Effector CD8-positive, alpha-beta T cell (primary cell): ENCODE measurements at places on chromosomes 2 and 18.
A peak's percentile ranks its signal among the peaks of the same experiment; 100 is the strongest.

DNA sequence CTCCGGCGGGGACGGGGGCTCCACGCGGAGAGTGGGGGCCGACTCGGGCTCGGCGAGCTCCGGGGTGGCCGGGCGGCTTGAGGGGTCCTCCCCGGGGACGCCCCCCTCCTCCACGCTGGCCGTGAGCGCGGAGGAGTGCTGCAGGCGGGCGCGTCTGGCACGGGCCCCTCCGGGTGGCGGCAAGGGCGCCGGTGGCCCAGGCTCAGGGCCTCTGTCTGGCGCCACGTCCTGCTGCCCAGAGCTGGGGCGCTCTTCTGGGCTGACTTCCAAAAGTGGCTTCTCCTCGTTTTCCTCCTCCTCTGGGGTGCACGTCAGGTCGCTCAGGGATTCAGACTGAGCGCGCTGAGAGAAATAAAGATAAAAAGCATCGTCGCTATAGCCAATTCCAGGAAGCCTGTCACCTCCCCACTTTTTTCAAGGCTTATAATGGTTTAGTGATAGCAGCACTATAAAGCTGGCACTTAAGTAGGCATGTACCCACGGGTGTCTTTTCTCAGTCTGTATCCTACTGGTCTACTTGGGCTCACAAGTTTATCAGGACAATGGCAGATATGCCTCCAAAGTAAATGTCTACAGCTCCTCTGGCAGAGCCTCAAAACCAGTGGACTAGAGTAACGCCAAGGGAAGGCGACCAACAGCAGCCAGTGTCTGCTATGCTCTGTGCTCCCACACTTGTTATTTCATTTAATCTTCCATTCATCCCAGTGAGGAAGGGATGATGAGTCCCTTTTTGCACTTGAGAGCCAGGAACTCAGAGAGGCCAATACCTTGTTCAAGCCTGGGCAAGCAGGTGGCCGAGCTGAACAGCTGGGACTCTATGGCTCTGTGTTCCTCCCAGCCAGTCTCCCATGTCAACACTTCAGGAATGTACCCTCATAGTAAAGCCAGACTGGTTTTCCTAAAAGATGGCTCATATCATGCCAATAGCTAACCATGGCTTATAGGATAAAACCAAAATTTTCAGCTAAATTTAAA is 92.6 kb upstream of the MGAT4A start:
- DNase-seq: no peak

DNA sequence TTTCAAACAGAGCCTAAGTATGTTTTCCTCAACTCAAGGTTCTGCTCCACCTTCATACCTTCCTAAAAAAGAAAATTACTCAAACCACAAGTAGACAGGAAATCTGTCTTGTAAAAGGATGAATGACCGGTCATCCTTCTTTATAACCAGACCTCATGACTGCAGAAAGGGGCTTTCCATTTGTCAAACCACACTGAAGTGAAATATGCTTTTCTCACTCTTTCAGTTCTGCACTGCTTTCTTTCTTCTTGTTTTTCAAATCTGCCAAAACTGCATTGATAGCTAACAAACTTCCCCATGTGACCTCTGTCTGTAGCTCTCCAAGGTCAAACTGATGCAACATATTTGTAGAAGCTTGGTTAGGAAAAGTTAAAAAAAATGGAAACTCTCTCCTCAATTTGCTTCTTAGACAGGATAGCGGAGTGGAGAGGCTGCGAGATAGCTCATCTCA is 308.9 kb upstream of the CCDC68 start:
- no peak for DNase-seq

GRCh38 chr2:172248785-172249187 is 146.1 kb upstream of the DLX2 start:
- DNase-seq: no peak

- no peak for DNase-seq
Observed at GRCh38 chr2:136239079-136239685, 121.2 kb upstream of the CXCR4 start.

DNA sequence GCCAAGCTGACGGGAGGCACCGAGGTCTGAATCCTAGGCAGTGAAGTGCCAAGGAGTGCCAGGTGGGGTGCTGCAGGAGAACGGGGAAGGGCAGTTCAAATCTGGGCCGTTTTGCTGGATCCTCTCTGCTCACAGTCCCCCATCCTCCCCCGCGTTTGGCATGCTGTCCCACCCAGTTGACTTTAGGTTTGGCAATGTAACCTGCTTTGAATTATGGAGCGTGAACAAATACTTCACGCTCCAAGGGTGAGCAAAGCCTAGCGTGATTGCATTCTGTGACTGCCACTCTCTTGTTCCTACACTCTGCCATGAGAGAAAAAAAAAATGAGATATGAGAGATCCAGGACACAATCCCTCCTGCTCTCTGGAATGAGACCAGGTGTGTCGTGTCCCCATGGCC is 381.9 kb downstream of the ZNF516 start:
- DNase-seq: no peak

DNA sequence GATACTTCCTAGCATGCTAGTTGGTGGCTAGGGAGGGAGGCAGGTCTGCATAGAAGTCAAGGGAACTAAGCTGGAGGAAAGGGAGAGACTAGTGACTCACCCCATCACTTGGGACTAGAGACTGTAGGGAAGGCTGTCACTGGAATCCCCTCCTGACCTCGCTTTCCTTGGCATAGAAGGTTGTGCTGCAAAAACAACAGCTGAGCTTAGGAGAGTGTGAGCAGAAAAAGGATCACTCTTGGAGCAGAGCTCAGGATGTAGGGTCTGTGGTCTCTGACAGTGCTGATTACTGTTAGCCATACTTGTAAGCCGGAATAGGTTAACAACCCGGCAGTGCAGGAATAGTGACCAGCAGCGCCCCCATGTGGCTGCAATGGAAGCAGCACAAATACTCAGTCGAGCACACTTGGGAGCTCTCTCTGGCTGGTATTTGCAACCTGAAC is 66.9 kb upstream of the SMAD2 start:
- DNase-seq: peak; percentile 2

DNA sequence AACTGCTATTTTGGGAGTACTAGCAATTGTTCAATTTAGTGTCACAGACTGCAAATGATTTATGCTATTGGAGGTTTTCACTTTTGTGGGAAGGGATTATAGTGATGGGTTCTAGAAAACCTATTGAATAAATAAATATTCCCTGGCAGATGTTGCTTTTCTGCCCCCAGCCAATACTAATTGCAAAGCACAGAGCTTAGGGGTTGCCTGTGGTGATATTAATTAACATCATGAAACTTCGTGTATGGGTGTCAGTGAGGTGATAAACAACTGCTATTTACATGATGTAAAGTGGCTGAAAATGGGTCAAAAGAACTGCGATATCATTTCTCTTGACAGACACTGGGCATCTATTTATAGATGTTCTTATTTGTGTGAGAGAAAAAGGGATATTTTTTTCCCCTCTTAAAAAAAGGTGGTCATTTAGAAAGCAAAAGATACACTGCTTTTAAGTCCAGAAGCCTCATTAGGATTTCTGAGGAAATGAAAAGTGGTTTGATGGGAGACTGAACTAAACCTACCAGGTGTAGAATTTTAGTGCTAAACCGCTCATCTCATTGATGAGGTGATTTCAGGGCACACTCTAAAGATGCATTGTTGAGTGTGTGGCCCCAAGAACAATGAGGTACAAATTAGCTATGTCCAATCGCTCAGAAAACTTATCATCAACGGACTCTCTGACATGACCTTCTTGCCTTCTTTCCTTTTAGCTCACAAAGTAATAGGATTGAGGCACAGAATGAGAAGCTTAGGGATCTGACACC is 116.7 kb upstream of the CHST9 start:
- no peak for DNase-seq
